A375 (cell line): ENCODE measurements at places on chromosomes 12 and 14. TPM values are rescaled to one million over a fixed set of nuclear protein-coding genes. Genes with fewer than 3 reads are reported as not detected.

The KRT86 gene
- 3.0 and 4.7 TPM in 2 replicates for total RNA-seq

The HSPA2 gene
- total RNA-seq: 2.7 and 4.5 TPM in 2 replicates

The TAS2R42 gene
- not detected in 2 replicates for total RNA-seq

The CLMN gene
- 14.7 and 14.9 TPM in 2 replicates for total RNA-seq

The ENO2 gene
- total RNA-seq: 19.2 and 23.8 TPM in 2 replicates

The JAG2 gene
- total RNA-seq: 0.27 and 0.34 TPM in 2 replicates

The NKX2-1 gene
- 0.11 and 0.61 TPM in 2 replicates for total RNA-seq

The SPTLC2 gene
- total RNA-seq: 15.7 and 17.9 TPM in 2 replicates

The PRR4 gene
- 9.5 and 14.6 TPM in 2 replicates for total RNA-seq

The ZC2HC1C gene
- 0.21 TPM in 1 of 2 replicates, not detected in the other for total RNA-seq
